T-helper 2 cell (primary cell): ENCODE measurements at places on chromosomes 12 and 14.
A peak's percentile ranks its signal among the peaks of the same experiment; 100 is the strongest.

DNA sequence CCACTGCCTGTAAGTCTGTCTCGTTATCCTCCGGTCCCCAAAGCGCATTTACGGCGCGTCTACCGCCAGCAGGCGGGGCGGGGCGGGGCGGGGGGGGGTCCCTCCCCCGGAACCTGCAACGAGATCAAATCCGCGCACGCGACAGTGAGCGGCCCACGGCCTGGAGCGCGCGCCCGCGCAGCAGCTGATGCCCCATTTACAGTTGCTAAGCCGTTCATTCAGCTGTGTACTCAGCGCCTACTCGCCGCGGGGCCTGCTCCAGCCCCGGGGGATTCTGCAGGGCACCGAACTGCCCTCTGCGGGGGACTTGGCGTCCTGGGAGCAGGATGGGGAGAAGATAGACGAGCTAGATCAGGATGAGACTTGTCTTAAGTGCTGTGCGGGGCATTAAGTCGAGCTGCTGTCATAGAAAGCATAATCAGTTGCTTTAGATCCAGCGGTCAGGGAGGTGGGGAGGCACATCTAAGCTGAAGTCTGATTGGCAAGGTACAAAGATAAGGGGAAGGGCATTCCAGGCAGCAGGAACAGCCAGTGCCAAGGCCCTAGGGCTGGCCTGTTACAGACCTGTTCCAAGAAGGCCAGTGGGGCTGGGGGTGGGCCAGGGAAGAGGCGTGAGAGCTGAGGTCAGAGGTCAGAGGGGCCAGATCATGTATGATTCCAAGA, 1.4 kb upstream of the CCDC85C start:
- peak; percentile 68 for DNase-seq

DNA sequence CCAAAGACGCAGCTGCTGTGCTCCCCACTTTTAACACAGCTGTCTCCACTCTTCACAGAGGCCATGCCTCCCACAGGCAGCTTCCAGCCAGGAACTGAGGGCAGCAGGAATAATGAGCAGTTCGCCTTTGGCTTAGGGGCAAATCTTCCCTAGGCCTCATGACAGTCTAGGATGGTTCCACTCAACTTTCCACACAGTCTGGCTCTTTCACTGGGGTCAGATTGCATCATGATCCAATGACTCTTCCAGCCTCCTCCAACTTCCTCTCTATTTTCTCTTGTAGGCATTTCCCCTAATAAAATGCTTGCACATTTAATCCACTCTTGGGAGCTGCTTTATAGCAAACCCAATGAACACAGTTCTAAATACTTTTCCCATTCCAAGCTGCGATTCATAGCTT, 271.6 kb upstream of the ATP2B1 start:
- no peak for DNase-seq

DNA sequence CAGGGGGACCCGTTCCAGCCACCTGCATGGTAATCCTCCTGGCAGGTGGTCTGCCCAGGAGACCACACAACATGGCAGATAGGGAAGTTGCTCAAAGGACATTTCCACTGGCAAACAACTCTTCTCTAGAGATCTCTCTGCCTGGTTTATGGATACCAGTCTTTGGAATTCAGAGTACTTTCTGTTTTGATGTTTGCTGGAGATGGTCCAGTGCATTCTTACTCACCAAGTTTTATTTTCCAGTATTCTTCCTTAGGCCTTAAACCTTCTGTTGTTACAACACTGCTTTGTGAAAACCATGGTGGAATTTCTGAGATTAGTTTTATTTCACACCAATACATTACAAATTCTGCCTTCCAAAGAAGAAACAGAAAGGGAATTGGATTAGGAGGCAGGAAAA, 428.3 kb downstream of the FUT8 start:
- DNase-seq: no peak

DNA sequence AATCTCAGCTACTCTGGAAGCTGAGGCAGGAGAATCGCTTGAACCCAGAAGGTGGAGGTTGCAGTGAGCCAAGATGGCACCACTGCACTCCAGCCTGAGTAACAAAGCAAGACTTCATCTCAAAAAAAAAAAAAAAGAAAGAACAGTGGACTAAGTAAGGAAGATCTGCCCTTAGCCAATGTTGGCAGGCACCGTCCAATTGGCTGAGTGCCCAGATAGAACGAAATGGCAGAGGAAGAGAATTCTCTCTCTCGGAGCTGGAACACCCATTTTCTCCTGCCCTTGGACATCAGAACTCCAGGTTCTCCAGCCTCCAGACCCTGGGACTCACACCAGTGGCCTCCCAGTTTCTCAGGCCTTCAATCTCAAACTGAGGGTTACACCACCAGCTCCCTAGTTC, 49.9 kb downstream of the ESR2 start:
- DNase-seq: no peak
